ENCODE measurements at places on chromosomes 13 and 19. TPM values are rescaled to one million over a fixed set of nuclear protein-coding genes. Genes with fewer than 3 reads are reported as not detected.

GRCh38 chr19:54178581-54179261 is 5.8 kb upstream of the TMC4 start:
- peak; percentile 57 for ATAC-seq

DNA sequence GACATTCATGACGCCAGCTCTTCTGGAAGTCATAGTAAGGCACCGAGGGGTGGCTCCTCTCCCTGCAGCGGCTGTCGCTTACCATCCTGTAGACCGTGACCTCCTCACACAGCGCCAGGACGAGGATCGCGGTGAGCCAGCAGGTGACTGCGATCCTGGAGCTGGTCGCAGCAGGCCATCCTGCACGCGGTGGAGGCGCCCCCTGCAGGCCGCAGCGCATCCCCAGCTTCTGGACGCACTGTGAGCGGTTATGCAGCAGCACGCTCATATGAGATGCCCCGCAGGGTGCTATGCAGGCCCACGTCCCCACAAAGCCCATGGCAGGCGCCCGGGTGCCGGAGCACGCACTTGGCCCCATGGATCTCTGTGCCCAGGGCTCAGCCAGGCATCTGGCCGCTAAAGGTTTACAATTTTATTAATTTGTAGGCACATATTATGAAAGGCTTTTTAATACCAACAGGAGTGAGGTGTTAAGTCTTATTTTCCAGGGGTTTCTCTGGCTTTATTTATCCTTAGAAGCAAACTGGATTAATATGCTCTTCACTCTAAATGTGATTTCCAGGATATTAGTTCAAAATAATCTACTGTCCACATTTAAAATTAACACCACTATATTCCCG is 35.6 kb upstream of the PSPC1 start:
- ATAC-seq, result peak; percentile 44

GRCh38 chr13:52356327-52356726 is 49.6 kb downstream of the THSD1 start:
- no peak for ATAC-seq

- ATAC-seq, result no peak
Observed at GRCh38 chr19:44856421-44857083, 10.5 kb downstream of the NECTIN2 start.

DNA sequence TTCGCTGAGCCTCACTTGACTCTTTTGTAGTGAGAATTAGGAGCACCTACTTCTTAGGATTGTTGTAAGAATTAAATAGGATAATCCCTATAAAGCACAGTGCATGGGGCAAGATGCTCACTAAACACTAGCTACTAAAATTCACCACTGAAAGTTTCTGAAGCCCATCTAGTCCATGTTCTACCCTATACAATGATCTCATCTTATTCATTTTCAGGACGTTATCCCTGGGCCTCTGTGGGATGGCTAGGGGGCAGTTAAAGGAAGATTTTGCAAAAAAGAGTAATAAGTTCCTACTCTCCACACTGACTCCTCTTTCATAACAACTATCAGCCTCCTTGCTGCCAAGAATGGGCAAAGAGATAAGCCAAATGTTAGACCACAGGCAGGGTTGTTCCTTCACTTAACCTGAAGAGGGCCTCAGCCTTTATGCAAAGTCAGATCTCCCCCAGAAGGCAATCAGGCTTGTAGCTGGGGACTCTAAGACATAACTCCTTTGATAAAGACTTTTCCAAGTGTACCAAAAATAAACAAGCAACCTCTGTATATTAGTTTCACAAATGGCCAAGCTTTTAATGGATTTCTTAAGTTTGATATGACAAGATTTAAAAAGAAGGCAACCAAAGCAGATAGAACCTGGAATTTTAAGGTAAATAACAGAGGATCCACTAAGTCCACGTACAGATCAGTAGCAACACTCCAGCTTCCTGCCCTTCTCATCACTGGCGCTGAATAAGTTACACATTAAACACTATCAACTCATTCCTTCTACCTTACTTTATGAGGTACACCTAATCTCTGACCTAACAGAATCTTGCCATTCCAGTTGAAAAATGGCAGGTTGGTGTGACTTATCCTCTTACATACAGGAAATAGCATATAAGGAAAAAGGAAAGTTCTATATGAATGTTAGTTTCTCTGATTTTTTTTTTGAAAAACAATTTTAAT is 44.4 kb downstream of the ELF1 start:
- peak; percentile 71 for ATAC-seq

DNA sequence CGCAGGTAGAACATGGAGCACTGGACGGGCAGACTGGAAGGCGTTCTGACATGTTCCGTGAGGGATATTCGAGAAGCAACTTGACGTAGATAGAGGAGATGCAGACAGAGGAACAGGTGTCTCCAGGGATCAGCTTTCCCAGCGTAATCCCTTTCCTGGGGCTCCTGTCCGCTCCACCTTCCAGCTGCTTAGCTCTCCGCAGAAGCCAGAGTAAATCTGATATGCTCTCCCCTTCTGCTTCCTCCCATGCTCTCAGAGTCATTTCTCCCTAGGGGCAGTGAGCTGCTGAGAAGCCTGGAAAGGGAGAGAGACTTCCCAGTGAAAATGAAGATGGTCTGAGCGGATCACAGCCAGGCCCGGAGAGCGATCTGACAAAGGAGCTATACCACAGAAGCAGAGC is 23.0 kb upstream of the OLFM4 start:
- no peak for ATAC-seq

DNA sequence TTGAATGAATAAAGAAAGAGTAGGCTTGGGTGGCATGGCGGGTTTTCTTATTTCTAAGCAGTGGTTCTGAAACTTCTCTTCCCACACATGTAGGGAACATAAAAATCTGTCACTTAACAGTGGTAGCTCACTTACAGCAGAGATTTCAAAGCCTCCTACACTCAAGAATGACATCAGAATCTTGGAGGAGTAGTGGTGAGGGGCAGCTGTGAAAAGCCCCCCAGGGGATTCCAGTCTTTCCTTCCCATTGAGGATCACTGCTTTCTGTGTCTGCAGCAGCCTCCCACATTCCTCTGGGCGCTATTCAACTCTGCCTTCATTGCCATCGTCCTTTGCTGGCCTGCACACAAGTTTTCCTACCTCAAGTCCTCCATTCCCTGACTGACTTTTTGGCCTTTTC is 8.6 kb upstream of the NEK5 start:
- no peak for ATAC-seq

DNA sequence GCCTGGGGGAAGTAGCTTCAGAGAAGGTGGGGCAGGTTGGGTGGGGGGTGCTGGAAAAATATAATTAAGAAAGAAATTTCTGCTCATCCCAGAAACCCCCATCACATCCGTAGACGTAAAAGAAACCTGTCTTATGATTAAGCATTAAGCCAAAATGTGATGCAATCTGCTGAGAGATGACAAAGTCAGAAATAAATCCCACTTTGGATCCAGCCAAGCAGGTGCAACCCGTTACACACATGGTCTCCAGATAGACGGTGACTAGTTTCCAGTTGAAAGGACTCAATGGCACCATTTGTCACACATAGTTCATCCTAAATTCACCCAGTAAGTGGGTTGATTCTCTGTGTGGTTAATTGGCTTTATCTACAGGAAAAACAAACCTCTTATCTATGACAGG is 34.1 kb downstream of the PSG5 start:
- ATAC-seq, result no peak

Gene GPR12
- not detected for total RNA-seq

Gene DCLK1
- not detected for total RNA-seq

Gene SYNGR4
- not detected for total RNA-seq

Gene NLRP5
- not detected for total RNA-seq

Gene DAZAP1
- total RNA-seq, result 271 TPM

Gene NFILZ
- not detected for total RNA-seq

Gene TRMT1
- 83.2 TPM for total RNA-seq

Gene POU4F1
- 0.13 TPM for total RNA-seq

Gene RETN
- total RNA-seq, result not detected
